T-helper 2 cell (primary cell): ENCODE measurements at places on chromosomes 5 and 9.

GRCh38 chr5:170484847-170485615 is 18.8 kb upstream of the KCNIP1 start:
- no peak for DNase-seq

DNA sequence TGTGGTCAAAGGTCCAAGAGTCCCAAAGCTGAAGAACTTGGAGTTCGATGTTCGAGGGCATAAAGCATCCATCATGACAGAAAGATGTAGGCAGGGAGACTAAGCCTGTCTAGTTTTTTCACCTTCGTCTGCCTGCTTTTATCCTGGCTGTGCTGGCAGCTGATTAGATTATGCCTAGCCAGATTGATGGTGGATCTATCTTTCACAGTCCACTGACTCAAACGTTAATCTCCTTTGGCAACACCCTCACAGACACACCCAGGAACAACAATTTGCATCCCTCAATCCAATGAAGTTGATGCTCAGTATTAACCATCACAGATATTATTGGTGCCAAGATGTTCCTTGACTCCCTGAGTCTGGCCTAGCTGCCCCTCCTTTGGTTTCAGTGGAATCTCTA is 530.8 kb upstream of the CLINT1 start:
- DNase-seq, result no peak

DNA sequence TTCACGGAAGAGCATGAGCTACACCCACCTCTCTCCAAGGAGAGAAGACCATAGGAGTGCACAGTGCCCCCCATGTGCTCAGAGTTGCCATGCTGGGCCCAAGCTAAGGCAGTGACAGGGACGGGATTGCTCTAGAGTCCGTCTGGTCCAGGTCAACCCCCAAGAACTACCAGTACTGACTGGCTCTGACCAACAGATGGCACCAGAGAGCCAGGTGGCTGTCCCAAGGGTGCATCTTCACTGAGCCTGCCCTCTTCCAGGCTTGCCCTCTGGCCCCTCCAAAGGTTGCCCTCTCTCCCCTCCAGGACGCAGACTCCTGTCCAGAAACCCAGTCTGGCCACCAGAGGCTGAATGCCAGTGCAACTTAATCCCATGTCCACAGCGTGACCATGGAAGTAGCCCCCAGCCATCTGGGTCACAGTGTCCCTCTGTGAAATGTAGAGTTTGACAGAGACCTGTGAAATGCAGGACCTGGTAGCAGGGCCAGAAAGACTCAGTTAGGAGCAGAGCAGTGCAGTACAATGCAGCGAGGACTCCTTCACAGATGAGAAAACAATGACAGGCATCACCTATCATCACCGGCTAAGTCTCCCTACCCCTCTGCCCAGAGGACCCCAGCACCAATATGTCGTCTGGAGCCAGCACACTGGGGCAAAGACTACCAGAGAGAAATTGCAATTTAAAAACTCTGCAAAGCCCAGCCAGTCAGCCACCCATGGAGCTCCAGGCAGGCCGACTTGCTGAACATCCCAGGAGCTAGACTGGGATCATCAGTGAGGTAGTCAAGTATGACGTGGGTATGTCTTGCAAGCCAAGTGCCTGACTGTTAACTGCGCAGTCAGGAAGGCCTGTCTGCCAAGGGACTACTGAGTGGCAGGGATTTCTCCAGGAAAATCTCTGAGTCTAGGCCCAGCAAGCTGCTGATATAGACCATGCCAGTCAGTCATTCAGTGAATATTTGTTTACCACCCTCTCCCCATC is 7.7 kb upstream of the SKP1 start:
- peak; percentile 55 for DNase-seq

GRCh38 chr5:152623951-152624350 is 218.9 kb upstream of the NMUR2 start:
- DNase-seq, result no peak

GRCh38 chr9:31290731-31291130 is 1093.7 kb upstream of the ACO1 start:
- DNase-seq, result no peak

DNA sequence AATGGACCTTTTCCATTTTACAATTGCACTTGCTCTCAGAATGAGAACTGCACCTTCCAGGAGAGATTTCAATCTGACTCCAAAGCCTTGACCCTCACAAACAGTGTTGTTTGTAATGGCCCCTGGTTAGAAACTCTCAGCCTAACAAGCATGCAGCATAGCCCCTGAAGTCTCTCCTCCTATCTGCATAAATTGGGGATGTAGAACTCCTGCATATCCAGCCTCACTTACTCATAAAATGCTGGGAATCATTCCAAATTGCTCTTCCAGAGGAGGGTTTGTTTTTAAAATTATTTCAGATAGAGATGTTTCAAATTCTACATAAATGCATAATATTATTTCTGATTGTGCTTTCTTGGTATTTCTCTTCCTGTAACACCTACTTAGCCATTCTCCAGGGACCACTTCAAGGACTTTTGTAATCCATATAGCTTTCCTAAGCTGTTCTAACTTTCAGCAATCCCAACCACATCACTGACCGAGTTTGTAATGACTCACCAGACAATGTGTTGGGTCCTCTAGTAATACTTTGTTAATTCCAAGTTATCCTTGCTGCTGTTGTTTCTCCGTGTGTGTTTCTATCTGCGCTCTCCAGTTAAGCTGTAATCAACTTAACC is 143.8 kb upstream of the CCDC152 start:
- DNase-seq, result no peak

DNA sequence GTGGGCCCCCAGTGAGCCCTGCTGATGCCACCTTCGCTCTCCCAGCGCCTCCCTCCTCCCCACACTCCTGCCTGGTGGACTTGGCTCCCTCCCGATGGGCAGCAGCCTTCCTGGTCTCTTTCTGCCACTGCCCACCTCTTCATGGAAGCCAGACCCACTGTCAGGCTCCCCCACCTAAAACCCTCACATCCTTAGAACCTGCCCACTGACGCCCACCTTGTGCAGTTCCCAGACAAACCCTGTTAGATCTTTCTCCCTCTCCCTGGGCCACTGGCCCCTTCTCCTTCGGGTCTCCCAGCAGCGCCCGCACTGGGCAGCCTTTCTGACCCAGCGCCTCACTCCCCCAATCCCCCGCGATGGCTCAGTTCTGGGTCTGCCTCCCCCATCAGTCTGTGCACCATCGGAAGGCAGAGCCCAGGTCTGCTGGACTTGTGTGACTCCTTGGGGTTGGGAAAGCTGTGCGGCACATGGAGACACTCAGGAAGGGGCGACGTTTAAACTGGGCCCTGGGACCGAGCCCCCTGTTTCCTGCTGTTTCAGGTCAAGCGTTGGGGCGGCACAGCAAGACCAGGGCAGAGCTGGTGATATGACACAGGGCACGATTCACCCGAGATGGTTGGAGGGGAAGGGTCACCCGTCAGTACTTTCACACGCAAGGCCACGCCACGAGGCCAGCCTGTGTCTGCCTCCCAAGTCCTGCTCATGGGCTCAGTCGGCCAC is 17.4 kb downstream of the MYMK start:
- DNase-seq, result no peak

DNA sequence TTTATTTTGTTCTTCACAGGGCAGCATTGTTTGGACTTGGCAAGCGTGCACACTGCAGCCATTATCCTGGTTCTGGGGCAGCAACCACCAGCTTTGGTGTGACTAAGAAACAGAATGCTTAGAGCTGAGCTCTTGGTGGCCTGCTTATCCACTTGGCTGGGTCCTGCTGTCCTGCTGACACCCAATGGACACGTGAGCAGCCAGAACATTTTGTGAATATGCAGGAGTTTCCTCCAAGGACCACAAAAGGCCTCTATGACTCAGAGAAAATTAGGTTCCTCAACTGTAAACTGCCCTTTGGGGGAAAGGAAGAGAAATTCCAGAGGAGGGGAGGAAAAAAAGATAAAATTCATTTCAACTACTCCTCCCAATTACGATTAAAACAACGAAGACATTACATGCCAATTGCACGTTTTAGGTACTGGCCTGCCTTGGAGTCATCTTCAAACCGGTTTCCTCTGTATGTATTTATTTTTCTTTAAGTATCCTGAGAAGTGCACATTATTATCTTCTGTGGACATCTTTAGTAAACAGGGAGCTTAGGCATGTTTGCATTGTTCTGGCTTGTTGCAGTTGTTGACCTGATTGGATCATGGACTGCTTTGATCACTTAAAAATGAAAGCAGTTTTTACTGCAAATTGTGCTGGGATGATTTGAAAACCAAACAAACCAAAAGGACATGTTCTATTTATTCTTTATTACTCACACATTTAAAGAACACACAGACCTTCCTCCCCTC is 82.3 kb upstream of the TLE4 start:
- DNase-seq, result no peak

DNA sequence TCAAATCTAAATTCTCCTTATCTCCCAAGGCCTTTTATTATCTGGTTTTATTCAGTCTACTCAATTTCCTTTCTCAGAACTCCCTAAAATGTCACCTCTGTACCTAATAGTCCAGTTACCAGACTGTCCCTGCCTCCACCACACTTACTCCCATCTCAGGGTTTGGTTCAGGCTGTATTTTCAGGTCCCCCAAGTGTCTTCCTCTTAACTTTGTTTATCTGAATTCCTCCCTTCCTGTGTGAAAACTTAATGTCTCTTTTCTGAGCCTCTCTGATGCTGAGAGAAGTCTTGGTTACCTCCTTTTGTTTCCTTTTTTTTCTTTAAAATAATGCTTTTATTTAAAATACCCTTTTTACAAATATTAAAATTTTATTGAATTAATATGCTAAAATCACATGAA is 133.4 kb downstream of the PAM start:
- no peak for DNase-seq

DNA sequence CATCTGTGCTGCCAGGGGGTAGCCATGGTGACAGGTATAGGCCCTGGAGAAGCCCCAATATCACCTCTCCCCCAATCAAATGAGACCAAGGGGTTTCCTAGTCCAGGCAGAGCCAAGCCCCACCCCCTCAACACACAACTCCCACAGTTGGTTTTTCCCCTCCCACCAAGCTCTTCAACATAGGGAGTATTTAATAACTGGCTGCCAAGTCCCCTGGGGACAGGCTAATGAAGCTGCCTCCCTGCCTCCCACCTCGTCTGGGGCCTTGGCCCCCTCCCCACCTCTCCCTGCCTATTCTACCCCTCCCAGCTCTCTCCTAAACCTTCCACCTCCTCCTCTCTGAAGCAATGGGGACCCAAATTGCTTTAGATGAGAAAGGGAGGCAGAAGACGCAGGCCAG is 23.4 kb downstream of the CPLX2 start:
- no peak for DNase-seq

- no peak for DNase-seq
Observed at GRCh38 chr9:128607642-128608350, 48.9 kb downstream of the DYNC2I2 start.

GRCh38 chr9:118273048-118273447 is 568.8 kb downstream of the TLR4 start:
- no peak for DNase-seq

DNA sequence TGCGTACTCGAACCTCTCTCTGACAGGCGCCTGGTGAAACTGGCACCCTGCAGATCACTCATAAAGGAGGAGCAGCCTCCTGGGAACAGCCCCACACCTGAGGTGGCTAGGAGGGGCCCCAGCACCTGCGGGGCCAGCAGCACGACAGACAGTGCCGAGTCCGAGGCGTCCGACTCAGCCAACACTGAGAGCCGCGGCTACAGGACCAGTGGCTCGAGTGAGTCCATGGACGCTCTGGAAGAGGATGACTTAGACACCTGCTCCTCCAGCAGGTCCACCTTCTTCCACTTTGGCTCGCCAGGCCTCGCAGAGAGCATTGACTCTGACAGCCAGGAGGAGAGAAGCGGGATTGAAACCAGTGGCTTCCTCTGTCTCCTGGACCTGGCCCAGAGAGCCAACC is 13.5 kb upstream of the TRMT10B start:
- no peak for DNase-seq

DNA sequence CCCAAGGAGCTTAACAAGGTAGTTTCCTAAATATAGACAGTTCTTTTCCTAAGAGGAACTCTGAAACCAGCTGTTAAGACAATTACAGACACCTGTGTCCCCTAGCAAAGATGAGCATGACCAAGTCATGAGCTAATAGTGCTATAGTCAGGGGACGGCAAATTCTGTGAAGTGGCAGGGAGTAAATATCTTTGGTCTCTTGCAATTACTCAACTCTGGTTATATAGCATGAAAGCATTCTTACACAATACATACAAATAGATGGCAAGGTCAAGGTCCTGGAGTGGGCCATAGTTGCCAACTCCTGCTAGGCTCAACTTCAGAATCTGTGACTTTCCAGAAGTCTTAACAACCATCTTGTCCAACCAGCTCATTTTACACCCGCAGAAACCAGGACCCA is 103.7 kb downstream of the RFK start:
- no peak for DNase-seq

- no peak for DNase-seq
Observed at GRCh38 chr9:135559606-135560005, 1.9 kb upstream of the PAEP start.

DNA sequence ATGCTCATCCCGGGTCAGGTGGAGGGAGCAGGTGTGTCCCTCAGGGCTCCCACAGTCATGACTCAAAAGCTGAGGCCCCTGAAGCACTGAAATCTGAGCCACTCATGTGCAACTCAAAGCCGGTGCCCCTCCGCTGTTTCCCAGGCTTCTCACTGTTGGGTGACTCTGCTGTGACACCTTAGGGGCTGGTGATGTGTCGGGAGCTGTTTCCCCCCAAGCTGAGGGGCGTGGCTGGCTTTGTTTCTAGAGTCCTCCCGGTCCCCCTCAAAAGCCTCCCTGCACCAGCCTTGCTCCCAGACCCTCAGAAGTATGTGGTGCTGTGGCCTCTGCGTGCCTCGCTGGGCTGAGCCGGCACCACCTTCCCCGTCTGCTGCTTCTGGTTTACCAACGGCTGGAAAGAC is 39.7 kb downstream of the PLPP7 start:
- no peak for DNase-seq
